Right cardiac atrium (tissue), 5 donors: ENCODE measurements at places on chromosomes 2 and 18. TPM values are rescaled to one million over a fixed set of nuclear protein-coding genes. Genes with fewer than 3 reads are reported as not detected.

GRCh38 chr2:38709567-38710194, 41.5 kb downstream of the SRSF7 start:
- no peak for DNase-seq

GRCh38 chr2:222305516-222306392, 7.0 kb upstream of the PAX3 start:
- peak; percentile 57 for DNase-seq

DNA sequence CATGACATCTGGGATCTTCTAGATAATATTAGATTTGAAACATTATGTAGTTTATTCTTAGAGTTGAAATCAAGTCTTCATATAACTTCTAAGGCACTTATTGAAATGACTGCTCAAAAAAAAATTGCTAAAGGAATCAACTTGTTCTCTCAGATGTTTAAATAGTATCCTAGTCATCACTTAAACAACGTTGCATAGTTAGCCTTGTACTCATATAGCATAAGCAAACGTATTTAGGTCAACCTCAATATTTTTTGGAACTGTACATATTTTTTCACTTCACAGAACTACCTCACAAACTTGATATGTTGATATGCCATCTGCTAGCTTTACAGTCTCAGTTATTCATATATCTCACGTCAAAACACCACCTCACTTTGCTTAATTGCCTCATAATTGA, 47.1 kb upstream of the CREB1 start:
- DNase-seq, result no peak

TWSG1 gene
- total RNA-seq, result 19.2 TPM

FBXO48 gene
- 1.1 TPM for total RNA-seq
